Nephron progenitor cell (in vitro differentiated cells): ENCODE measurements at places on chromosomes 4 and X.

DNA sequence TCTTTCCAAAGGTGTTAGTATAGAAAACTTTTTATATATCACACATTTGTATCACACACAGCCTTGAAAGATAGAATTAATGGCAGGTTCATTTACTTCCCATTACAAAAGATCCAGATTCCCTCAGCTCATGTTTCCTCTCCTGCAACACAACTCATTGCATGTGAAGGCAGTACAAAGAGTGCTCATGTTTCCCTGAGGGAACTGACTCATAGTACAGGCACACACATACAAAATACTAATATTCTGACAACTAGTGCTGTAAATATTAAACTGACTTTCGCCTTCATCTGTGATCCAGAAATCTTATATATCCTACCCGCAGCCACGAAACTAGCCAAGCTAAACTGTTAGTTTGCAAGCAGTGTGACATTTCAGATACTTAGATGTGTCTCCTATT, 819.8 kb upstream of the PCDH7 start:
- DNase-seq: no peak

- no peak for DNase-seq
Measured at GRCh38 chrX:84161641-84162040, 26.4 kb downstream of the RPS6KA6 start.

GRCh38 chrX:16992951-16993350, 46.5 kb downstream of the REPS2 start:
- no peak for DNase-seq

- DNase-seq: no peak
Measured at GRCh38 chr4:39204543-39204942, 22.2 kb downstream of the WDR19 start.

DNA sequence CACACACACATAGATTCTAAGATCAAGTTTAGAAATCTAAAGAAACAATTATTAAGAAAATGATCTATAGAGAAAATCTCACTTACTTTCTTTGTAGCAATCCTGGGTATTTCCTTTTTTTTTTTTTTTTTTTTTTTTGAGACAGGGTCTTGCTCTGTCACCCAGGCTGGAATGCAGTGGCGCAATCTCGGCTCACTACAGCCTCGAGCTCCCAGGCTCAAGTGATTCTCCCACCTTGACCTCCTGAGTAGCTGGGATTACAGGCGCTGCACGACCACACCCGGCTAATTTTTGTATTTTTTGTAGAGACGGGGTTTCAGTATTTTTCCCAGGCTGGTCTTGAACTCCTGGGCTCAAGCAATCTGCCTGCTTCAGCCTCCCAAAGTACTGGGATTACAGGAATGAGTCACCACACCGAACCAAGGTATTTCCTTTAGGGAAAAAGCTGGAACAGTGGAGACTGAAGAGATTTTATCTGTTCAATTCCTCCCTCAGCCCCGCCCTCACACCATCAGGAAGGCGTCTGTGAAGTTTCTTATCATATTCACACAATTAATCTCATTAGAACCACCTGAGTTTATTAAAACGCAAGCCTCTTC, at the start of gene TRIML2:
Gene TRIML2, minus strand, starts transcription at position 447 of the 599 bp plus-strand sequence. CDS start 4,235 bp downstream, outside the sequence.
- no peak for DNase-seq
